Muscle of arm (tissue), 14 donors: ENCODE measurements at places on chromosomes 12 and 14. TPM values are rescaled to one million over a fixed set of nuclear protein-coding genes. Genes with fewer than 3 reads are reported as not detected.

The RD3L gene
- not detected for polyA plus RNA-seq

The CBLN3 gene
- 5.3 TPM for polyA plus RNA-seq

The NINJ2 gene
- not detected for polyA plus RNA-seq

The FOXM1 gene
- polyA plus RNA-seq: 21.7 TPM

The OTUB2 gene
- polyA plus RNA-seq: 0.92 TPM

The RILPL1 gene
- 27.0 TPM for polyA plus RNA-seq

The PLEKHD1 gene
- polyA plus RNA-seq: not detected

The ORMDL2 gene
- 18.0 TPM for polyA plus RNA-seq

The MORN3 gene
- polyA plus RNA-seq: 0.18 TPM

The HHIPL1 gene
- polyA plus RNA-seq: not detected

The OR4Q2 gene
- polyA plus RNA-seq: not detected
